ENCODE measurements at places on chromosomes 5 and 9.
A peak's percentile ranks its signal among the peaks of the same experiment; 100 is the strongest.

- DNase-seq: no peak
Observed at GRCh38 chr5:173645437-173645807, 29.0 kb upstream of the BOD1 start.

DNA sequence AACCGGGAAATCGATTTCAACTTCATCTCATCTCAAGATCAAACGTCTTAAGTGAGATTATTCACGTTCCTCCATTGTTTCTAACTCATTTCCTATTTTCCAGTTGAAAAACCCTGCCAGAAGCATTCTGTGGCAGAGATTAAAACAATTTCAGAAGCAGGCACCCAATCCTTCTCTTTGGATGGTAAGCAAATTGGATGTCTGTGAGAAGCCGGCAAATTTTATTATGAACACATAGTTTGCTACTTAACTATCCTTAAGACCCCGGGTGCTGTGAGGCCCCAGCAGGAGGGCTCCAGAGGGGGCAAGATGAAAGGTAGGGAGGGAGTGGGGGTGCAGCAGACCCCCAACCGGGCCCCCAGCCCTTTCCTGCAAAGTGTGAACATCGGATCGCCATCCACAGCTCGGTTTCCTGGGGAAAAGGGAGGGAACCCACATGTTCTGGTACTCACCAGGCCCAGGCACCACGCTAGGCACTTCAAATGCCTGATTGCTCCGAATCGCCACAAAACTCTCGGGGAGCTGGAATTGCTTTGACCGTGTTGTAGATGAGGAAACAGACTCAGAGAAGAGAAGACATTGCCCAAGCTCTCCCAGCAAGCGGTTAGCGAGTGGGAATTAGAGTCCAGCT lies 167.1 kb upstream of the MVB12B start:
- no peak for DNase-seq

- DNase-seq: no peak
Observed at GRCh38 chr9:80326105-80326504, 754.3 kb downstream of the TLE4 start.

DNA sequence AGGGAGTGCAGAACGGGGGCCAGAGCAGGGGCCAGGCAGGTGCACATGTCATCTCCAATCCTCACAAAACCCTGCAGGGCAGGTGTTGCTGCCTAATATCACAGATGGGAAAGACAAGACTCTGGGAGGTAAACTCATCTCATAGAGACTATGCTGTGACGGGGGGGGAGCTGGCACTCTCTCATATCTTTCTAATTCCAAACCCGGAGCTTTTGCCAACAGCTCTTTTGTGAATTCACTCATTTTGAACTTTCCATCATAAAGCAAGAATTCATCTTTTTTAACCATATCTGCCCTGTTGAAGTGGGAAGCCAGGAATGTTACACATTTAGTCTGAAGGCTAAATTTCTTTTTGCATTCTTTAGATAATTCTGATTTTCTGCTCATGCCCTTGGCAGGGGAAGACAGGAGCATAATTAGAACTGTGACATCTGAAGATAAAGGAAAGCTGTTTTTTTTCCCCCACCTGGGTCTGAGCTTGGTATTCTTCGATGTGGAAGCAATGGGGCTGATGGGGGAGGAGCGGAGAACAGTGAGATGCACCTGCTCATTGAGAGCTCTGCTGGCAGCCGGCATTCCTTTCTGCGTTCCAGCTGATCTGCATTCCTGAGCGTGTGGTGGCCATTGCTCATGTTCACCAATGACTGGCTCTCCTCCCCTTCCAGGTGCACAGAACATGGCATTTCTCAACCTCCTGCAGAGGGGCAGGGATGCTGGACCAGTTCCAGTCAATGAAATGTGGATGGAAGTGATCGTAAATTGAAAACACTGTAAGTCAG lies 159.2 kb downstream of the NSG2 start:
- no peak for DNase-seq

- DNase-seq: no peak
Observed at GRCh38 chr5:89930591-89931392, 478.8 kb downstream of the CETN3 start.

DNA sequence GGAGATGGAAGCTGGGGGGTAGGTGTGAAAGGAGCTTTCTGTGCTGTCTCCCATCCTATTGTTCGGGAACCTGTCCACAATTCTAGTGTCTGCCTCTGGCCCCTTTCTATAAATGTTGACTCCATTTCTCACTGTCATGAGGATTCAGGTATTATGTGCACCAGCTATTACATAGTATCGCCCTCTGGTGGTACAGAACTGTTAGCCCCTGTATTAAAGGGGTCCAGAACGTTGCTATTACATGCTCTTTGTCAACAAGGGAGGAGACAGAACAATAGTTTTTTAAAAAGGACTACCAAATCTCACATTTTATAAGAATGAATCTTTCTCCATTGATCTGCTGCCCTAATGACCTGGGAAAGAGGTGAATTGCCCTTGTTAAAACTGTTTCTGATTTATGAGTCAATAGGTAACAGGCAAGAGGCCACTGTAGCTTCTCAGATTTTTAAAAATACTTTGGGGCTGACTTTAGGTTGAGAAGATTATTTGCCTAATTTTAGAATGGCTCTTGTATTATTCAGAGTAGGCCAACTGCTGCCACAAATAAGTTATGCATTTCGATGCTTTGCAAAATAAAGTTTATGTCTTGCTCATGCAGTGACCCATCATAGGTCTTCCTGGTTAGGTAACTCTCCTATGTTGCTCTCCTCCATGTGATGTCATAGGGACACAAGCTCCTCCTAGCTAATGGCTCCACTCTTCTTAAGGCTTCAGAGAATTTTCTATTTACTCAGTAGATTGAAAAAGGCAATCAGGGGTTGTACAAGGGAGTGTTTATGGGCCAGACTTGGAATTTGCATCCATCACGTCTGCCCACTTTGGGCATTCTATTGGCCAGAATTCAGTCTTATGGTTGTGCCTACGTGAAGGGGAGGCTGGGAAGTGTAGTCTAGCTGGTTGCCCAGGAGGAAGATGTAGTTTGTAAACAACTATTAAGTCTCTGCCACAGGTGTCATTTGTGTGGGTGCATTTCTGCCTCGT lies 20.8 kb downstream of the DCANP1 start:
- no peak for DNase-seq

DNA sequence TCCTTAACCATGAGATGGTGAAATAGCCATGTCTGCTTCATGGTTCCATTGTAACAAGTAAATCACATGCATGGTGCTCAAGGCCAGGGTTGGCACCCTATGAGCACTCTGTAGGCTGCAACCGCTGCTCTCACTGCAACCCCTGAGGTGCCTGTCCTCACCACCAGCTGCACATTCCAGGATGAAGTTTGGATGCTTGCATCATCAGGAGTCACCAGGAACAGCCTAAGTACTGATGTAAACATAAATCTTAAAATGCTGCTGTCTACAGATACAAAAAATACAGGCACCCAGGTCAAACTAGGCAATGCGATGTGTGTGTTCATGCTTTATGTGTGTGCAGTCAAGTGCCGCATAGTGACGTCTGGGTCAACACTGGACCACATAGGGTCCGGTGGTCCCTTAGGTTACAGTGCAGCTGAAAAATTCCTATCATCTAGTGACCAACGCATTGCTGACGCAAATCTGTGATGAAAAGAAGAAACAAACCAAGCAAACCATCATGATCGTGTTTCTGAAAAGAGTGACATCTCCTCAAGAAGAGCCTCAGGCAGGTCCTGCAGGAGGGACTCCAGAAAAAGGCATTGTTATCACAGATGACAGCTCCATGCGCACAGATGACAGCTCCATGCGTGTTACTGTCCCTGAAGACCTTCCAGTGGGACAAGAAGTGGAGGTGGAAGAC lies 234.8 kb downstream of the AUH start:
- no peak for DNase-seq

DNA sequence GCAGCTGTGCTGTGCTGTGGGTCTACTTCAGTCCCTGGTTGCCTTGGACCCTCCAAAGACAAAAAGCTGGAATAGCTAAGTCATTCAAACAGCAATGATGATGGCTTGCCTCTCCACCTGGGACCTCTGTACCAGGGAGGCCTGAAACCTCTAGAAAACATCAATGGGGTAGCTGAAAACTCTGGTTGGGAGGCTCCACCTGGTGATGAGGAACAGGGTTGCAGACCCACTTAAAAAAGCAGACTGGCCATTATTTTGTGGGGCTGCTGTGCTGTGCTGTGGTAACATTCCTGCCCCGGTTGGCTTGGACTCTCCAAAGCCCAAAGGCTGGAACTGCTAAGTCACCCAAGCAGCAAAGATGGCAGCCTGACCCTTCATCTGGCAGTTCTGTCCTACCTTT lies 839.3 kb upstream of the ARRDC3 start:
- DNase-seq: no peak

GRCh38 chr9:14058325-14058688 lies 255.6 kb downstream of the NFIB start:
- DNase-seq: no peak

GRCh38 chr9:107489144-107489673 lies 360 bp downstream of the KLF4 start:
- DNase-seq: no peak

DNA sequence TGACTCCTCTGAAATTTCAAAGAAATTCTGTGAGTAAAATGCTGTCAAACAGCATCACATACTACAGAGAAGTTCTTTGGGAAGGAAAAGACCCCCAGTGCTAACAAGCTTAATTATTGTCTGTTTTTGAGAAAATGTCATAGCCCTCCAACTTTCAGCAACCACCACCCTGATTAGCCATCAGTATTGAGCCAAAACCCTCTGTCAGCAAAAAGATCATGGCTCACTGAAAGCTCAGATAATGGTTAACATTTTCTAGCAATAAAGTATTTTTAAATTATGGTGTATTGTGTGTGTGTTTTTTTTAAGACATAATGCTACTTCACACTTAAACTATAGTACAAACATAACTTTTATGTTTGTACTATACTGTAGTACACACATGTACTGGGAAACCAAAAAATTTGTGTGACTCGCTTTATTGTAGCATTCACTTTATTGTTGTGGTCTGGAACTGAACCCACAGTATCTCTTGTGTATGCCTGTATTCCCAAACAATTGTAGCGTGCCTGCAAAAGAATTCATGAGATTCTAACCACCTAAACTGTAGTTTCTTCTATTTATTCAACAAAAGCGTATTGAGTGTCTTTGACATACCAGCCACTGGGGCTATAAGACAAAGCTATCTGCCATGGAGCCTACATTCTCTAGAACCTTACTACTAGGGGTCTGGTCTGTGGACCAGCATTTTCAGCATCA lies 31.6 kb downstream of the TLE4 start:
- DNase-seq: no peak

- no peak for DNase-seq
Observed at GRCh38 chr5:122703203-122703602, 71.7 kb upstream of the SNX2 start.

- DNase-seq: no peak
Observed at GRCh38 chr5:92678640-92679039, 902.4 kb downstream of the NR2F1-AS1 start.

DNA sequence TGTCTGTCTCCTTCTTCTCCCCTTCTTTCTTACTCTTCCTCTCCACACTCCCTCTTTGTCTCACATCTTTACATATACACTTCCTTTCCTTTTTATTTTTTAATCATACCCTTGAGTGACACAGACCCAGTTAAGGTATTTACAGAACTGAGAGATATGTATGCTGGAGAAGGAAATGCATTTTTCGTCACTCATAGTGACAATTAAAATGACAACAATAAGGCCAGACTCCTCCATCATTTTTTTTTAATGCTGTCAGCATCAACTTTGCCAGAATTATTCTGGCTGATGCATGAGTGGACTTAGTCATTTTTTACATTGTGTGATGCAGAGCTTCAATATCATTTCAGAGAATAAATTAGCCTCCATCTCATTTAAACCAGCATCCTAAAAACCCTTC lies 272.9 kb downstream of the TMEM38B start:
- DNase-seq: no peak

DNA sequence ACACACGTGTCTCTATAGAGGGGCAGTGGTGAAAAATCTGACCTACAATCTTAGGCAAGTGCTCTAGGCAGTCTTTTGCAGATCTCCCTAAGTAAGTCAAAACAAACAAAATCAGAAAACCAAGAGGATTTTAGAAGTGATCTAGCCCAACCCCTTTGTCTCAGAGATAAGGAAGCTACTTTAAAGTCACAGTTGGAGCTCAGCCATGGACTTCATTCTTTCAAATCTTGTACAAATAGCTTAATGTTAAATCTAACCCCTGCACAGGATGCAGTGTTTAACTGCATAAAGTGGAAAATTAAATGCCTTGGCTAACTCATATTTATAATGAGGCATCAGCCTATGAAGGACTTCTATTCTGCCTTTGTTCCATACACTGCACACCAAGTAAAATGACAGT lies 135.1 kb upstream of the RFX3 start:
- no peak for DNase-seq

- no peak for DNase-seq
Observed at GRCh38 chr9:10173561-10173960, 439.2 kb downstream of the PTPRD start.

- DNase-seq: no peak
Observed at GRCh38 chr5:176366232-176366894, 1.1 kb downstream of the ARL10 start.

GRCh38 chr9:123267481-123268198 lies 746 bp downstream of the STRBP start:
- peak; percentile 30 for DNase-seq

DNA sequence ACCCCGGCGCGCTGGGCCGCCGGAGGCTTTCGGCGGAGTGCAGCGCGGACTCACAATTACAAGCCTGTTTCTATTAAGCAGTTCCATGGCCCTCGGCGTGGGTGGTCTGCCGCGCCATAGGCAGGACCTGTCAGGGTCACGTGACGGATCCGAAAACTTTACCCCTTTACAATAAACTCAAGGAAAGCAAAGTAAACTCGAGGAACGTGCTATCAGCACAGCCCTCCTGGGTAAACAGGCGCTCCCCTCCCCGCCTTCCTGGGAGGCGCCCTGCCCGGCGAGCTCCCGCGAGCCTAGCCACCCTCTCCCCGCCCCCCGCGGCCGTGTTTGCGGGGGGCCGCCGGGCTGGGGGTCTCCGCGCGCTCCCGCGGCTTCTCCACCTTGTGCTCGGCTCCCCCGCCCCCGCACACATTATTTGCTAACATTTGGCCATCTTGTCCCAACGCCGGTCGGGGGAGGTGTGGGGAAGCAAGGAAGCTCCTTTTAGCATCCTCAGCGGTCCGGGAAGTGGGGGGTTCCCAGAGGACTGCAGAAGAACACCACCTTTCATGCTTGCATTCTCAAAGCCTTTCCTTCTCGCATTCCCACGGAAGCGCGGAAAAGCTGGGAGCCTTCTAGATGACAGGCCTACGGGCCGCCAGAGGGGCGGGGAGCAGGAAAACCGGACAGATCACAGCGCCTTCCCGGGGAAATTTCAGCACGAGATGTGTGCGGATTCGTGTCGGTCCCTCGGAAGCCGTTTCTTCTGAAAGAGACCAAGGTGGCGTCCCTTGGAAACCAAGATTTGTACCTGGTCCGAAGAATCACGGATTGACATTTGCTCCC lies at the start of gene PTCH1:
Gene PTCH1, minus strand, starts transcription at position 238 of the 825 bp plus-strand sequence.
- DNase-seq: peak; percentile 63

GRCh38 chr9:98986866-98987651 lies 43.4 kb downstream of the COL15A1 start:
- DNase-seq: no peak
